Small intestine (tissue), 16 donors: ENCODE measurements at places on chromosomes 3 and 15. TPM values are rescaled to one million over a fixed set of nuclear protein-coding genes. Genes with fewer than 3 reads are reported as not detected.
A peak's percentile ranks its signal among the peaks of the same experiment; 100 is the strongest.

The SCN5A gene
- not detected for polyA plus RNA-seq

- H3K36me3 ChIP-seq, result no peaks in the 10 kb centered on the region
- H3K27ac ChIP-seq, result no peak overlapping the region
- no peak for DNase-seq
- H3K27me3 ChIP-seq, result no peaks in the 10 kb centered on the region
- H3K4me1 ChIP-seq, result no peaks in the 10 kb centered on the region
Observed at GRCh38 chr3:166451997-166452396, 614.8 kb upstream of the BCHE start.

The ACOX2 gene
- polyA plus RNA-seq, result 109 TPM

GRCh38 chr3:52233108-52233591 lies 5.8 kb downstream of the TWF2 start:
- H3K4me1 ChIP-seq, result no peaks in the 10 kb centered on the region
- no peaks in the 10 kb centered on the region for H3K27me3 ChIP-seq
- H3K36me3 ChIP-seq, result peaks cover 16% of the 10 kb centered on the region
- H3K4me3 ChIP-seq, result no peak overlapping the region
- no peak for DNase-seq

- no peaks in the 10 kb centered on the region for H3K27me3 ChIP-seq
- H3K4me3 ChIP-seq, result no peak overlapping the region
- H3K4me1 ChIP-seq, result no peaks in the 10 kb centered on the region
- peak; percentile 80 for DNase-seq
- no peaks in the 10 kb centered on the region for H3K36me3 ChIP-seq
Observed at GRCh38 chr3:69410301-69410700, 24.4 kb upstream of the FRMD4B start.

The ACAN gene
- polyA plus RNA-seq, result 0.09 TPM

GRCh38 chr15:100383302-100384107 lies 41.7 kb upstream of the ADAMTS17 start:
- no peak overlapping the region for H3K4me3 ChIP-seq
- no peaks in the 10 kb centered on the region for H3K36me3 ChIP-seq
- peak; percentile 26 for DNase-seq
- no peaks in the 10 kb centered on the region for H3K27me3 ChIP-seq

GRCh38 chr15:26066896-26067295 lies 203.8 kb upstream of the ATP10A start:
- H3K27me3 ChIP-seq, result no peaks in the 10 kb centered on the region
- DNase-seq, result no peak
- H3K36me3 ChIP-seq, result no peaks in the 10 kb centered on the region
- no peak overlapping the region for H3K27ac ChIP-seq

GRCh38 chr15:68204776-68205557 lies at the start of gene CALML4:
Gene CALML4 (minus strand): TSS chr15:68205332. CDS start chr15:68205247, 85 bp downstream.
- peaks cover 70% of the 10 kb centered on the region for H3K36me3 ChIP-seq
- no peaks in the 10 kb centered on the region for H3K27me3 ChIP-seq
- H3K4me1 ChIP-seq, result peaks cover 4% of the 10 kb centered on the region
- peak within 1 kb of the TSS; percentile 73 for H3K4me3 ChIP-seq
- DNase-seq, result peak; percentile 97
- peak within 1 kb of the TSS; percentile 90 for H3K27ac ChIP-seq

GRCh38 chr3:21621181-21621651 lies 129.8 kb downstream of the ZNF385D start:
- no peaks in the 10 kb centered on the region for H3K4me1 ChIP-seq
- no peaks in the 10 kb centered on the region for H3K27me3 ChIP-seq
- DNase-seq, result peak; percentile 9
- no peak overlapping the region for H3K27ac ChIP-seq
- H3K36me3 ChIP-seq, result no peaks in the 10 kb centered on the region

The PRR23A gene
- not detected for polyA plus RNA-seq

- no peaks in the 10 kb centered on the region for H3K27me3 ChIP-seq
- no peaks in the 10 kb centered on the region for H3K36me3 ChIP-seq
- no peaks in the 10 kb centered on the region for H3K4me1 ChIP-seq
- H3K4me3 ChIP-seq, result no peak overlapping the region
- no peak overlapping the region for H3K27ac ChIP-seq
Observed at GRCh38 chr3:188497021-188497420, 343.1 kb downstream of the LPP start.

- DNase-seq, result no peak
- H3K27ac ChIP-seq, result no peak overlapping the region
- H3K4me3 ChIP-seq, result no peak overlapping the region
Observed at GRCh38 chr3:44842376-44842775, 19.3 kb upstream of the TMEM42 start.

The UBA5 gene
- 30.2 TPM for polyA plus RNA-seq

DNA sequence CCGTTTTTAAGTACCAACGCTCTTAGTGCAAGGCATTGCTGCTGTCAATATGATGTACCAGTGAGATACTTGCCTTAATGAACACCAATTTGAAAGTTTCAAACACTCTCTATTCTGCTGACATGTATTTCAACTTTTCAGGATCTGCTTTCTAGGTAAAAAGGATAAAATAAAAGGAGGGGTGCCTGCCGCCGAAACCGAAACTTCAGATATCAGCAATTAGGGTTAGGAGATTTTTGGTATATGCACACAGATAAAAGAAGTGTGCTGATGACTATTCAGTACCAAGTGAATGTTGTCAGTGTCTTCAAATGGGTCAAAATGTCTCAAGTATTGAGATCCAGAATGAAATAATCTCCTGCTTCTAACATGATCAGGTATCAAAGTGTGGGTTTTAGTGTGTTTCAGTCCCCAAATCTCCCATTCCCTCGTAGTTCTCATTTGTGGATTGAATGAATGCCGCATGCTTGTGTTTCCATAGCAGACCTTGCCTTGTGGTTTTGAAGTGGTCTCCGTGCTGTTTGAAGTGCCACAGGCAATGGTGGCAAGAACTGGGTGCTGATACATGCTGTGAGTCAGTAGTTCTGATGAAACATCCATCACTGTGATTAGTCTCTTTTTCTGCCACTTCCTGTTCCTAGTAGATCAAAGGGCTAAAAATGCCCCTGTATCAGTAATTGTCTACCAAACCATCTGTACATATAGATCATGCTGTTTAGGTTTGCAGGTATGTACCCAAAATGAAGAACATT lies 22.5 kb downstream of the CHST14 start:
- no peak overlapping the region for H3K4me3 ChIP-seq
- DNase-seq, result no peak
- no peaks in the 10 kb centered on the region for H3K36me3 ChIP-seq
- no peaks in the 10 kb centered on the region for H3K27me3 ChIP-seq
- no peaks in the 10 kb centered on the region for H3K4me1 ChIP-seq
- H3K27ac ChIP-seq, result no peak overlapping the region

DNA sequence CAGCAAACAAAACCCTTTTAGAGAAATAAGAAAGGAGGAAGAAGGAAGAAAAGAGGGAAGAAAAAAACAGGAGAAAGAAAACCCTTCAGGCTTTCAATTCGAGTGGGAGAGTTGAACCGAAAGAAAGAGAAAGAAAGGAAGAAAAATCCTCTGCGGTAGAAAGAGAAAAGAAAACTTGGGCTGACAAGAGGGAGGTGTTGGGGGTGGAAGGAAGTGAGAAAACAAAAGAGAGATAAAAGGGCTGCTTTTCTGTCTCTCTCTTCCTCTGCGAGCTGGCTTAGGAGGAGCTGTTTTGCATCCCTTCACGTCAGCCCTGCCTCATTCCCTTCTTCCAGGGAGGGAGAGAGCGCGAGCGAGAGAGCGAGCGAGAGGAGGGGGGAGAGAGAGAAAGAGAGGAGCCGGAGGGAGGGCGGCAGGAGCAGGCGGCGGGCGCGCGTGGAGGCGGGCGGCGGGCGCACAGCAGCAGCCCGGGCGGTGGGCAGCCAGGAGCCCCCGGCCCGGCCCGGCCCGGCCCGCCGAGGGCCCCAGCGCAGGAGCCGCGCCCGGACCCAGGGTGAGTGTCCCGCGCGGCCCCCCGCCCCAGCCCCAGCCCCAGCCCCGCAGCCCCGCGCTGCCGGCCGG lies at the start of gene ZNF710:
ZNF710 (plus strand) TSS at position 263 of the 621 bp plus-strand sequence. CDS start 65,814 bp downstream, outside the sequence.
- no peaks in the 10 kb centered on the region for H3K27me3 ChIP-seq
- peaks cover 12% of the 10 kb centered on the region for H3K4me1 ChIP-seq
- H3K4me3 ChIP-seq, result peak within 1 kb of the TSS; percentile 74
- peak; percentile 78 for DNase-seq
- H3K27ac ChIP-seq, result peak within 1 kb of the TSS; percentile 95

The SCAP gene
- polyA plus RNA-seq, result 71.7 TPM

GRCh38 chr15:22815766-22816165 lies 22.7 kb upstream of the NIPA2 start:
- H3K4me3 ChIP-seq, result no peak overlapping the region
- DNase-seq, result no peak
- no peaks in the 10 kb centered on the region for H3K4me1 ChIP-seq
- H3K36me3 ChIP-seq, result peaks cover 7% of the 10 kb centered on the region

- H3K27ac ChIP-seq, result no peak overlapping the region
- H3K36me3 ChIP-seq, result no peaks in the 10 kb centered on the region
- no peaks in the 10 kb centered on the region for H3K27me3 ChIP-seq
- H3K4me1 ChIP-seq, result no peaks in the 10 kb centered on the region
Observed at GRCh38 chr3:161014843-161015749, 90.1 kb downstream of the B3GALNT1 start.

DNA sequence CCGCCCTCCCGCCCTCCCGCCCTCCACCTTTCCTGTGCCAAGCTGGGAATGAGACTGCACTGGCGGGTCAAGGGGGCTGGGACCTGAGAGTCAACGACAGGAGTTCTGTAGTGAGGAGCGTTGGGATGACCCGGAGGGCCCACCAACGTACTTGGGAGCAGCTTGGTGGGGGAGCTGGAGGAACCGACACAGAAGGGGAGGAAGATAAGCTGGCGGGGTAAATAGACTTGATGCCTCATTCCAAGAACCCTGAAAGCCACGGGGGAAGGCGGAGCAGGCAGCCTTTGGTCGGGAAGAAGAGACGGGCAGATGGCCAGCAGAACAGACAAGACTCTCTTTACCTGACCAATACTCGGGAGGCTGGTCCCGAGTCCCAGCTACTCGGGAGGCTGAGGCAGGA lies 277 bp downstream of the FMN1 start:
- peaks cover 7% of the 10 kb centered on the region for H3K27me3 ChIP-seq
- no peaks in the 10 kb centered on the region for H3K36me3 ChIP-seq
- H3K4me1 ChIP-seq, result no peaks in the 10 kb centered on the region
- DNase-seq, result no peak

DNA sequence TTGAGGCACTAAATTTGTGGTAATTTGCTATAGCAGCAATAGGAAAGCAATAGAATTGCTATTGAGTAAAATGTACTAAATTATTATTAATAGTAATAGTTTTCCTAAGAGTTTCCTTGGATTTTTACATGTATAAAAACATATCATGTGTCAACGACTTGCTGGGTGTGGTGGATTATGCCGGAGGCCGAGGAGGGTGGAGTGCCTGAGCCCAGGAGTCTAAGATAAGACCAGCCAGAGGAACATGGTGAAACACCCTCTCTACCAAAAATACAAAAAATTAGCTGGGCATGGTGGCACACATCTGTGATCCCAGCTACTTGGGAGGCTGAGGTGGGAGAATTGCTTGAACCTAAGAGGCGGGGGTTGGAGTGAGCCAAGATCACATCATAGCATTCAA lies 749.9 kb downstream of the TBL1XR1 start:
- no peak overlapping the region for H3K27ac ChIP-seq
- no peaks in the 10 kb centered on the region for H3K27me3 ChIP-seq
- no peak for DNase-seq
- H3K36me3 ChIP-seq, result no peaks in the 10 kb centered on the region
- no peaks in the 10 kb centered on the region for H3K4me1 ChIP-seq
- no peak overlapping the region for H3K4me3 ChIP-seq
